ENCODE measurements at places on chromosomes 4 and X.

DNA sequence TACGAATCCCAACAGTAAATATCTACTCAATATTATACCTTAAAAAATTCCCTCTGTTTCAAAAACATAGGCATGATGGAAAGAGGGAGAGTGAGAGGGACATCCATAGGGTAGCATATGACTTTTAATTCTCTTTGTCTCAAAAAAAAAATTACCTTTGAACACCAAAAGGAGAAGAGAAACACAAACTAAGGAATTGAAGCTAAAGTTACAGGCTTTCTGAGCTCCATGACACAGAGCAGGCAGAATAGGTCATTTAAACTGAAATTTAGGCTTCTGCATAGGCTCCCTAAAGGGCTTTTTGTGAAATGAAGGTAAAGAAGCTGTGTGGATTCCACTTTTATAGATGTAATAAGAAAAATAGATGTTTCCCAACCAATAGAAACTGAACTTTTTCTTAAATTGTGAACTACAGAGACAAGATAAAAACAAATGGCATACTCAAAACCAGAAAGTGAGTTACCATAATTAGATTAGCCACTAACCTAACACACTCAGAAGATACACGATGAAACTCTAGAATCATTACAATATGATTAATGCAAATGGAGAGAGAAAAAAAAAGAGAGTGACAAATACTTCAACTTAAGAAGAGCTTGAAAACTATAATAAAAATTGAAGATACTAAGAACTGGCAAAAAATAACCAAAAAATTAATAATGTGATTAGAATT lies 584.6 kb downstream of the GABRG1 start:
- no peak for DNase-seq

- DNase-seq, result peak; percentile 24
Measured at GRCh38 chr4:146342600-146343192, 128.4 kb downstream of the REELD1 start.

DNA sequence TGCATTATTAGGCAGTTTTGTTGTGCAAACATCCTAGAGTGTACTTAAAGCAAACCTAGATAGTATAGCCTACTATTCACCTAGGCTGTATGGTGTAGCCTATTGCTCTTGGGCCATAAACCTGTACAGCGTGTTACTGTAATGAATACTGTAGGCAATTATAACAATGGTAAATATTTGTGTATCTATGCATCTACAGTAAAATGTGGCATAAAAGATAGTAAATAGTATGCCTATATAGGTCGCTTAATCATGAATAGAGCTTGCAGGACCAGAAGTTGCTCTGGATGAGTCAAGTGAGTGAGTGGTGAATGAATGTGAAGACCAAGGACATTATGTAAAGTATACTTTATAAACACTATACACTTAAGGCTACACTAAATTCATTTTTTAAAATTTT lies 16.6 kb downstream of the USO1 start:
- no peak for DNase-seq

DNA sequence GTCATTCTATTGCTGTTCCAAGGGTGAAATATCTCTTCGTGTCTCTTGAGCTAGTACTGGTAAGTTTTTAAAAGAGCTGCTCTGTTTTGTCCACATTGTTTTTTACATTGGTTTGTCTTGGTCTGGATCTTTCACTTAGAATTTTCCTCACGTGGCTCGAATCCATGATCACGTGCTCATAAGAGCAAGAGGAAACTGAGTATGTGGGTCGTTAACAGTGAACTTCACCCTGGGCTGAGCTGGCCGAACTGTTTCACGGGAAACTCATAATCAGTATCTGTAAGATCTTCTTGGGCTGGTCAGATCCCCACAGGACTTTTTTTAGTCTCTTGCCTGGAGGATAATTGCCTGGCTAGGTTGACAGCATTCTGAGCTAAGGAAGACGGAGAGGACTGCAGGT lies 77.8 kb upstream of the HELT start:
- no peak for DNase-seq

DNA sequence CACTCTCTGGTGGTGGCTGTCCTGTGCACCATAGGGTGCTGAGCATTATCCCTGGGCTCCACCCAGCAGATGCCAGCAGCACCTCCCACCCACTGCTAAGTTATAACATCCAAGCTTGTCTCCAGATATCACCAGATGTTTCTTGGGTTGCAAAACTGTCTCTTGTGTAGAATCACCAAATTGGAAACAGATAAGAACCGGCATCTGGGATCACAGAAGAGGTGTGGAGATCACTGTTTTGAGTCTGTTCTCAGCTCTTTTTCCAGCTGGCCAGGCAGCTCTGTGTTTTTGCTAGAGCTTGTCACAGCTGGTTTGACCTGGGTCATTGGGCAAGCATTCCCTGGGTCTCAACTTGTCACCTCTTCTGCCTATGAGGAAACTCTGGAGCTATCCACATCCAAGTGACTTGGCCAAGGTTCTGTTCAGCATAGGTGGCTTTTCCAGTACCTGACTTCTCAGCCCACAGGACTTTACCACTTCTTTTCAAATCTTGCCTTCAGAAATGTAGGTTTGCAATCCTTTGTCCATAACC lies 15.3 kb upstream of the PUDP start:
- no peak for DNase-seq

GRCh38 chr4:150010525-150011126 lies 67.6 kb upstream of the DCLK2 start:
- peak; percentile 33 for DNase-seq

GRCh38 chr4:73142995-73143547 lies 73.6 kb upstream of the COX18 start:
- DNase-seq, result no peak

DNA sequence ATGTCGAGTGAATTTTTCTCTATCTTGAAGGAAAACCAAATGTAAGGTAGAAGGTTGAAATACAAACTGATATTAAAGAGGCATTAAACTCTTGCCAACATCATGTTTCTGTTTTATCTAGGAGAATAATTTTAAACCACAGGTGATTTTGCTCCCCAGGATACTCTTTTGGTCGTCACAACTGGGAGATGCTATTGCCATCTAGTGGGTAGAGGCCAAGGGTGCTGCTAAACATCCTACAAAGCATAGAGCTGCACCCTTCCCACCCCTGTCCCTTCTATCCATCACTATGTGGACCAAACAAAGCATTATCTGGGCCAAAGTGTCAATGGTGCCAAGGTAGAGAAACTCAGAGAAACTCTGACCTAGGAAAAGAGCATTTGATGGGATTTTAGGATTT lies 154.6 kb upstream of the MAGEB2 start:
- DNase-seq, result no peak

Measured in AG08396 (cell line).